CD4-positive, alpha-beta T cell treated with Interleukin-21 for 1 hour (primary cell): ENCODE measurements at places on chromosomes 3 and 15.

GRCh38 chr3:177357352-177358090, 160.2 kb upstream of the TBL1XR1 start:
- DNase-seq = no peak

DNA sequence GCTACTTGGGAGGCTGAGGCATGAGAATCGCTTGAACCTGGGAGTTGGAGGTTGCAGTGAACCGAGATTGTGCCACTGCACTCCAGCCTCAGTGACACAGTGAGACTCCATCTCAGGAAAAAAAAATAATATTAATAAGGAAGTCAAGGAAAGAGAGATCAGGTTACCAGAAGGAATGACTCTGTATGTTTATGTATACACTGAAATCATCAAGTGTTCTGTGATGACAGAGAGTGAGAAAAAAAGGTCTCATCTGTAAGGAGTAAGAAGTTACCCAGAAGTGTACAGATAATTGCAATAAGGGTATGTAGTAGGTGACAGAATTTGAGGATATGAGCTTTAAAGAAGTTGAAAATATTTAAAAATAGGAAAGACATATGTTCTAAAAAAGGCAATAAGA, 4.3 kb upstream of the CCDC50 start:
- DNase-seq = no peak

DNA sequence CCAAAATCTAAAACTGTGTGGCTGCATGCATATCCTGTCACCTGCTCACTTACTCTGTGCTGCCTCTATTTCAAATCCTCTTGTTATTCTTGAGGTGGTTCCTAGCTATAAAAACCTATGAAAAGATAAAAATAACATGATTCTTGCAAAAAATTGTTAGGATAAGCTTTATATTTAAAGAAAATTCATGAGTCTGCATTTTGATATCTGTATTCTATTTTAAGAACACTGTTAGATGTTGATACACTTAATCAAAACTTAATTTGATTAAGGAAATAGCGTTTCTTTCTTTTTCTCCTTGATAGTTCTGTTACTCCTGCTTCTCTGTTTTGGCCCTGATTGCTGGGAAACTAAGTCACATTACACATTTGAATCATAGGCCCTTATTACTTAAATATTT, 22.5 kb downstream of the STT3B start:
- no peak for DNase-seq

DNA sequence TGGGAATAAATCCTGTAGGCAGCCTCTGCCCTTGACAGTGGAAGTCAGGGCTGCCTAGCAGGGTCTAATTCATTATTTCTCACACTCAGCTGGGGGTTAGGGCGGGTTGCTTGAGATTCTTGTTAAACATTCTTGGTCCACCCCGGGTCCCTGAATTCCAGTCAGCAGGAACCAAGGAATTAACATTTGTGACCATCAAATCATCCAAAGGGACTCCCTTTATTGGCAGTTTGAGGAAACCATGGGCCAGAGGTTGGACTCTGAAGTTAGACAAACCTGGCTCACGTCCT, 122.8 kb downstream of the EEFSEC start:
- DNase-seq = no peak

DNA sequence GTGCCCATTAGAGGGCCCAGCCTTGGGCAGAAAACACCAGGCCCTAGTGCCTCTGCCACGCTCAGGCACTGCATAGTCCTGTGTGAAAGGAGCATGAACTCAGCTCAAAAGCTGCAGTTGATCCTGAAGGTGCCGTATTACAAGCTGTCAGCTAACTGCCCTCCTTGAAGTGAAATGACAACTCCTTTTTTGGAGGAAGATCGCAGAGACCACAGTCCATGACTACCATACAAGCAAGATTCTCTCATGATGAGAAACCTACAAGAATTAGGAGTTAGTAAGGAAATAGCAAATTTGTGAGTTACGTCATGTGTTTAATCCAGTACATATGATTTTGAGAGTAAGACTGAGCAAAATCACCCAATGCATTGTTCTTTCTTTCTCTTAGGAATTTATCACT, 513.9 kb upstream of the NR2F2 start:
- no peak for DNase-seq

- DNase-seq = no peak
Observed at GRCh38 chr3:186099178-186099577, 9.7 kb downstream of the ETV5 start.

GRCh38 chr15:22810853-22811338, 24.5 kb downstream of the NIPA1 start:
- DNase-seq = no peak

- no peak for DNase-seq
Observed at GRCh38 chr3:2599471-2599870, 500.8 kb downstream of the CNTN4 start.

- no peak for DNase-seq
Observed at GRCh38 chr3:16064642-16065414, 109.7 kb upstream of the GALNT15 start.

DNA sequence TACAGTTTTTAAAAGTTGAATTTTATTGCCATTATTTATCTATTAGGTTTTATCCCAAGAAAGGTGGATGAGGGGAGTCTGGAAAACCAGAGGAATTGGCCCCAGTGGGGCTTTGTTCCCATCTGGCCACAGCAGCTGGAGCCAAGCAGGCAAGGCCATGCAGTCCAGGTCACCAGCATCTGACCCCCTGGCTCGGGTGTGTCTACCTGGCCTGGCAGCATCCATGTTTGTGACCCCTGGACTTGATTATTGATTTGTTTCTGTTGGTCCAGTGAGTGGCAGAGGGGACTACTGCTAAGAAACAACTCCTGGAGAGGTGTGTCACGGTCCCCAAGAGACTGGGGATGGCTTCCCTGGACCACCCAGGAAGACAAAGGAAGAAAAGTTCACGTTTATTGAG, 111.1 kb downstream of the NUP210 start:
- no peak for DNase-seq

DNA sequence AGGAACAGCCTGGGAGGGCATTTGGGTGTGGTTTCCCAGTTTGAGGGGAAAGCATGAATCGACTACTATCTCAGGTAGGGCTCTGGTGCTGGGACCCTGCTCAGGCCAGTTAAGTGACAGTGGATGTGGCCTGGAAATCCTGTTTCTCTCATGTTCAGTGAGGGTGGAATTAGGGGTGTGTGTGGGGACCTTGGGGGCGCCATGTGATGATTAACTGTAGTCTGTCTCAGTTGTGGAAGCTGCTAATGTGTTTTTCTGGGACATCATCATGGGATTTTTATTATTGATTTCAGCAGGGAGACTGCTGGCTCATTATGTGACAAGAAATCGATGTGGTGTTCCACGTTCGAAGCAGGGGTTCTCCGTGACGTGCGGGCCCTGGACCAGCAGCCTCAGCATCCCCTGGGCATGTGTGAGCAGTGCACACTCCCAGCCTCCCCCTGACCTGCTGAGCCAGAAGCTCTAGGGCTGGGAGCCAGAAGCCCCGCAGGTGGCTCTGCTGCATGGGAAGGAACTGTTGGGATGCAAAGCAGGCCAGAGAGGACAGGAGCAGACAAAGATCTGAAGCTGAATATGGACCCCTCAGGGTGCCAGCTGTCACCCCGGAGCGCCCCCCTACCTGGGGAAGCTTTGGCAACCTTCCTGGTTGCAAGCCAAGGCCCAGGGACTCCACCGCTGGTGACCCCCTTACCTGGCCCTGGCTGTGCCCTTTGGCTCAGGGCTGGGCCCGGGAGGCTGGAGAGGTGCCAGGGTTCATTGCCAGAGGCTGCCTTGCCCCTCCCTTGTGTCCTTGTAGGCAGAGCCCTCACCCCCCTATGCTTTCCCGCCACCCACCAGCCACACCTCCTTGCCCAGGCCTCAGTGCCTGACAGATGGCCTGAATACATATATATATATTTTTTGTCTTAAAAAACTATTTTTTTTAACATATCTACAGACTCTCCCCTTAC, 149.8 kb downstream of the APBA2 start:
- no peak for DNase-seq

GRCh38 chr15:43132830-43133429, 456 bp upstream of the TMEM62 start:
- no peak for DNase-seq

DNA sequence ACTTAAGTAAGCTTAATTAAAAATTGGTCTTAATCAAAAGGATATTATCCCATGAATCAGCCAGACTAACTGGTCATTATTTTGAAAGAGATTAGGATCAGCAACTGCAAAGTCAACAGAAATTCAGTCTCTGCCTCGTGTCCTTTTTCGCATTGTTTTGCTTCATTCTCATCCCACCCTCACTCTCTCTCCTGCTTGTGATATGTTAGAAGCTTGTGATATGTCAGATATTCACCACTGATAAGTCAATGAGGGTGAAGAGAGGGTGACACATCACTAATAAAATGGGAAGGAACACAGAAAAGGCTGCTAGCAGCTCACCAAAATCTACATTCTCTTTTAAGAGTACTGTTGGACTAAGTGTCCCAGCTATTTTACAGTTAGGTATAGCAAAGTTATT, 146.1 kb downstream of the SUCNR1 start:
- DNase-seq = no peak
